ENCODE measurements at places on chromosomes 12 and 14.

DNA sequence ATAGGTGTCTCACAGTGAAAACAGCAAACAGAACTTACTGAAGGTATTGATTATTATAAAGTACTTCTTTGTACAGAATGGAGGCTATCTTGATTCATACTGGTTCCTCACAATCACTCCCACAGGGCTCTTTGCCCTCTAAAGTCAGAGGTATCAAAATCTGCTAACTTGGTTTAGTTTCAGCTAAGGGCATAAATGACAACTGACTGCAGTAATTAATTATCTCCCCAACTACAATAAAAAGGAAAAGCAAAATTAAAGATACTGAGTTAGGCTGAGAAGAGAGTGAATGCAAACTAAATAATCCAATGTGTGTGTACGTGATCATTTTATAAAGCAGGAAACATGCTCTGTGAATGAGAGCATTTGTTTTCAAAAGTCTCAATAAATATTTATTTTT, 338.7 kb downstream of the ACSS3 start:
- DNase-seq: no peak

- no peak for DNase-seq
Observed at GRCh38 chr12:91072931-91073330, 15.1 kb upstream of the KERA start.

DNA sequence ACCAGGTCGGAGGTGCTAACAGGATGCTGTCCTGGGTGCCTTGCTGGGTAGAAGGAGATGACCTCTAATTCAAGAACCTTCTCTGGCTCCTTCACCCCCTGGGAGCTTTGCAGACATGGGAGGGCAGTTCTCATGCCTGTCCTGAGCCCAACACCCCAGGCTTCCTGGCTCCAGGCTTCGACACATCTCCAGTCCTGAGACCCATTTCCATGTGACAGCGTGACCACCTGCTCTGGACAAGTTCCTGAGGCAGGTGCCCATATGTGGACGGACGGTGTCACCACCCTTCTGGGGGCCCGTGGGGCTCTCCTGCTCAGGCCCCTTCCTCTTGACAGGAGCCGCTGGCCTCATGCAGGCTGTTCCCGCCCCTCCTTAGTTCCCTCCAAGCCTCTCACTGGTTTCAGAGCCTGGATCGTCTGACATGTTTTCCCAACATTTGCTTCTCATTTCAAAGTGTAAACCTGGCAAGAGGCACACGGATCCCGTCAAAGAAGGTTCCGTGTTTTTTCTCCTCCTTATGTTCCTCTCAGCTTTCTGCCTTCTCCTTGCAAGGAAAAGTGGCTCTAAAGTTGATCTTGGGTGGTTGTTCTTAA, 291.9 kb upstream of the RTL1 start:
- DNase-seq: no peak

DNA sequence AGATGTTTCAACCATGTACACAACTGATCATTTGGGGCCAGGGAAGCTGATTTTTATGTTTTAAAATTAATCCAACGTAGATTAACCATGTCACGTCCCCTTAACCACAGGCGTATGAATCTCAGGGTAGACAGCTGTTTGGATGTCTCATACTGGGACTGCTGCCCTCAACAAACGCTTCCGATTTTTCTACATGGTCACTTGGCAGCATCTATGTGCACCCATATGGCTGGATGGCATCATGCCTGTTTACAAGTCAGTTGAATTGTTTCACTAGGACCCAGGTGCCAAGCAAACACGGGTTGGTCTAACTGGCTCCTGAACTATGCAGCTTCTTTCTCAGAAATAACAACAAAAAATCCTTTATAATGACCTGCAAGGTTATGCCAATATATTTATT, 393.8 kb downstream of the NPAS3 start:
- no peak for DNase-seq

DNA sequence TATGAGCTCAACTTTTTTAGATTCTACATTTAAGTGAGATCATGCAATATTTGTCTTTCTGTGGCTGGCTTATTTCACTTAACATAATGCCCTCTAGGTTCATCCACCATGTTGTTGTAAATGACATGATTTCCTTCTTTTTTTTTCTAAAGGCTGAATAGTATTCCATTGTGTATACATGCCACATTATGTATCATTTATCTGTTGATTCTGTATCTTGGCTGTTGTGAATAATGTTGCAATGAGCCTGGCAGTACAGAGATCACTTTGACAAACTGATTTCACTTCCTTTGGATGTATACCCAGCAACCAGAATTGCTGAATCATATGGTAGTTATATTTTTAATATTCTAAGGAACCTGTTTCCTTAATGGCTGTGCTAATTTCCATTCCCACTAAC, 19.1 kb downstream of the FBXW8 start:
- no peak for DNase-seq

GRCh38 chr12:56469007-56469930, 891 bp downstream of the SPRYD4 start:
- no peak for DNase-seq

DNA sequence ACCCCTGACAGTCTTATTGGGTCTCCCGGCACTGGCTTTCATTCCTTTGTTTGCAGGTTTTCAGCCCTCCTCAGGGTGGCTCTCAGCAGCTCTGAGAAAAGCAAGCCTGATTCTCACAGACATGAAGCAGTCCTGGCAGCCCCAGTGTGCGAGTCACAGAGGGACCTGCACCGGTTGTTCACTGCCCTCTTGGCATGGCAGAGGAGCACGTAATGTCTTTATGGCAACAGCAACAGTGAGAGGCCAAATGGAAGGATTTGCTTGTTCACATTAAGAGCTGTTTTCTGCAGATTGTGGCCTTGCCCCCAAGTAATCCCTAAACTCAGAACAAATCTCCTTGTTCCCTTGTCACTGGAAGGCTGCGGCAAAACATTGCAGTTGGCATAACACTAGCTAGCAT, 3.4 kb downstream of the KCNA5 start:
- DNase-seq: no peak

- DNase-seq: no peak
Observed at GRCh38 chr12:29148596-29148910, 525 bp upstream of the FAR2 start.

DNA sequence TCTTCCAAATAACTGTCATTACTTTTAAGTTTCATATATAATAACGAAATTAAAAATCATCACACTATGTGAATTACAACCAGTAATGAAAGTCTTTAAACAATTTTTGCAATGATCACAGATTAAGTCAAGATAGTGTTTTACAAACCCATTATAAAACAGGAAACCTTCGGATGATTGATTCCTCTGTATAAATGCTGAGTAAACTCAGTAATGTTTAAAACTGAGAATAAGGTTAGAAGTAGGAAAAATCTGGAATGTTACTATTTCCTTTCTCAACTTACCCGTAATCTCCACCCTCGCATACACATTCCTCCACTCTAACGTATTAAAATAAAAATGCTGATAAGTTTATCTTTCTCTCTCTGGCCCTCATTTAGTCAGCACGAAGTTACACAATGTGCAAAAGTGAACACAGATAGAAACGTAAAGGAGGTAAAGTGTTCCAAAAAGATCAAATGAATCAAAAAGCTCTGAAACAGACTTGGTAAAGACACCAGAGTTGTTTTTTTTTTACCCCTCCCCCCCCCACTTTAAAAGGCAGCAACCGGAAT, 1.6 kb downstream of the ZFC3H1 start:
- DNase-seq: no peak

DNA sequence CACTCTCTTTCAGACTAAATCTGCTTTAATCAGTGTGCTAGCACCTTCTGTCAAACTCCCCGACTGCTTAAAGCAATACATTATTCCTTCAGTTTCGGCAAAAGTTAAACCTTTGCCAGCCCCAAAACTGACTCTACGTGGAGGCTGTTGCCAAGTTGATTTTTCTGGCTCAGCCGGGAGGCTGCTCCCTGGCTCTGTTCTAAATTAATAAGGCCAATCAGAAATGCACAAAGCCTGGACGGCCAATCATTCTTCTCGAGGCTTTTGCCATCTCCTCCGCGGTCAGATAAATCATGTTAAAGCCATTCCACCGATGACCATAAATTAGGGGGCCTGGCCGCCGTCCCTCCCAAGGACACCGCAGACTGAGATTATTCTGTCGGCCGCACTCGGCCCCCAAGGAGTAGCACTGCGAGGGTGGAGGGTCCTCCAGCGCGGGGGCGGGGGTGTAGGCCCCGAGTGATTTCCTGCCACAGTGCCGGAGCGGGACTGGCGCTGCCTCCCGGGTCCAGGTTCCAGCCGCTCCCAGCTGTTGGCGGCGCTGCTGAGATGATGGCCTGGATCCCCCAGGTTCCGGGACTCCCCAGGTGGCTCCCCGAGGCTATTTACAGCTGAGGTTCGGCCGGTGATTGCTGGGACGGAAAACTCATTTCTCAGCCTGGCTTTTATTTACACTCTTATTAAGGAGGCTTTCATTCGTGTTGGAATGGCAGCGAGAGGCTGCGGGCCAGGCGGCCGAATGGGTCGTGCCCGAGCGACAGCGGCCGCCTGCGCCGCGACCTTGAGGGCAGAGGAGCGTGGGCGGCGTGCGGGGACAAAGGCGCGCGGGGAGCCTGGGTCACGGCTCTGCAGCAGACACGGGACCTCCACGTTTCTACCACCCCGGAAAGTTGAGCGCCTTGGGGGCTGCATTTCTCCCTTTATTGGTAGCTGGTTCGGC, 165.1 kb downstream of the MON2 start:
- DNase-seq: peak; percentile 34

- no peak for DNase-seq
Observed at GRCh38 chr12:11731042-11731357, 81.5 kb downstream of the ETV6 start.

DNA sequence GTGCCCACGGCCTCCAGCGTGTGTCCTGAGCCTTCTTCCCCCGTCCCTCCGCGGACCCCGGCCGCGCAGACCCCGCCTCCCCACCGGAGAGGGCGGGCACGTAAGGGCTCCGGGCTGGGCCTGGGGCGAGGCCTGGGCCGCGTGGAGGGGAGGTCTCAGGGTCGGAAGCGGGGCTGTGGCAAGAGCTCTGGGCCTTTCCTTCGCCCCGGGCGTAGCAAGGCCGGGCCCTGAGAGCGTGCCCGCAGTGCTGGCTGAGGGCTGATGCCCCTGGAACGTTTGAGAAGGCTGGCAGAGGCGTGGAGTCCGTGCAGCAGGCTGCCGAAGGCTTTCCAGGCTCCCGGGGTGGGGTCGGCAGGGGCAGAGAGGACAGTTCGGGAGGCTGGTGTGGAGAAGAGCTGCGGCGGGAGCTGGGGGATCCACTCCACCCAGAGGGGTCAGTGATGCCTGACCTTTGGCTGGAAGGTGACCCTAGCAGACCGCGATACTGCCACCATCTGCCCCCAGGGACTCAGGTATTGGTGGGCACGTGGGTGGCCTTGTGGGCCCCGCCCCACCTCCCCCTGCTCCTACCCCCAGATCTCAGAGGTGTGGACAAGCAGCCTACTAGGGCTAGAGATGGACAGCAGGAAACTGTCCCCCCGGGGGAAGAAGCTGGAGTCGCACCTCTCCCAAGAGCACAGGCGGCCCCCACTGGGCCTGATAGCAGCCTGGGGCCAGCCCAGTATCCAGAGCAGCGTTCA, 558 bp downstream of the TEX22 start:
- DNase-seq: no peak

DNA sequence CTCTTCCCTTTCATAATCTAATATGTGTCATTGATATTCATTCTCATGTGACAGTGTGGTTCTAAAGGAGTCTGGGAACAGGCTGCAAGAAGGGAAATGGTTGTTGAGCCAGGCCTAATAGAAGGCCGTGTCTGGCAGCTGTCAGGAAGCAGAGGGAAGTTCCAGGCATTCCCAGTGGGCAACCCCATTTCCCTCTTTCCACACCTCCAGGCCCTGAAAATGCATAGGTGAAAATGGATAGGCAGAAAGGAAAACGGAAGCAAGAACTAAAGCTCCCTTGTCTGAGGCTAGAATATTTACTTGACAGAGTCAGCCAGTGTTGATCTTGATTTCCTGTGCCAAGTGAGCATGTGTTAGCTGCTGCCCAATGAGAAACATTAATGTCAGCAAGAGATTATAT, 97.7 kb downstream of the PPM1A start:
- no peak for DNase-seq

DNA sequence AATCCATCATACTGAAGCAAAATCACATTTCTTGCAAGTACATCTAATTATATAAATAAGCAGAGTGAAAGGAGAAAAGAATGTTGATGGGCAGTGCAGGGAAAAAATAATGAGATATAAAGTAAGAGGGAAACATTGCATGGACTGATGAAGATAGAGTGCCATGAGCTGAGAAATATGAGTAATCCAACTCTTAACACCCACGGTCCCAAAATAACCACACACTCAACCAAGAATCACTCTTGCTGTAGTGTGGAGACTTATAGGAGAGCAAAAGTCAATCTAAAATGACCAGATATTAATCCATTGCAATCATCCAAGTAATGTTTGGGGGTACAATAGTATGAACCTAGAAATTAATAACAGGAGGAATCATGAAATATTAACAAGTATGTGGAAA, 40.2 kb downstream of the MYF5 start:
- no peak for DNase-seq

- DNase-seq: no peak
Observed at GRCh38 chr12:100166232-100166631, 23.6 kb upstream of the BLTP3B start.

- DNase-seq: no peak
Observed at GRCh38 chr14:89280600-89280999, 136.4 kb downstream of the FOXN3 start.

- DNase-seq: no peak
Observed at GRCh38 chr12:91224401-91224800, 41.8 kb upstream of the DCN start.

GRCh38 chr14:99257122-99257672, 14.8 kb downstream of the BCL11B start:
- no peak for DNase-seq

DNA sequence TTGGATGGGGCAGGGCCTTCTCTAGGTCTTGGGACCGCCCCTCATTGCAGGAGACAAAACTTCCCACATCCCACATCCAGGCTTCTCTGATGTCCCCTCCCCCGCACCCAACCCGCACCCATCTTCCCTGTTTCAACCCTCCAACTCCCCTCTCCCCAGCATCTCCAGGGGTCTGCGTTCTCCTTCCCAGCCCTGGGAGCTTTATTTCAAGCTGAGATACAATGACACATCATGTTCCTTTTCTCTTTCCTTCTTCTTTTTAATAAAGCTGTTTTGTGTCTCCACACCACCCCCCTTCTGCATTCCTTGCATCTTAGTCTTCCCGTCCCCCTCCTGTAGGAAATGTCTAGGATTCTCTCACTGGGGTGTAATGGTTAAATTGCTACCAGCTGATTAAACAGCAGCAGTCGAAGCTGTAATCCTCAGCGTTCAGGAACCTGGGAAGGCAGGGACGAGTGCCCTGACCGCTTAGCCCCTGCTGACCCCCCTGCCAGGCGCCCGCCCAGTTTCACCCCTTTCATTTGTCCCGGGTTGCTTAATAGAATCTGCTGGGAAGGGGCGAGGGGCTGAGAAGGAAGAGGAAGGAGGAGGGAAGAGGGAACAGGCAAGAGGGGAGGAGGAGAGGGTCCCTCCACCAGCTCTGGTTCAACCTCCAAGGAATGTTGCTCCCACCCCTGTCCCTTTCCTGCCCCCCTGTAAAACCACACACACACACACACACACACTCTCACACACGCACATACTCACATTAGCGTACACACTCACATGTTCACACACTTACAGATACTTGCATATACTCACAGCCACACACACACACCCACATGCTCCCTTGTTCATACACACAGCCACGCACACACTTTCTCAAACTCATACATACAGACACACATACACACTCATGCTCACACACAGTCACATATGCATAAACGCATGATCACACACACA, 104.5 kb upstream of the MED13L start:
- no peak for DNase-seq

- no peak for DNase-seq
Observed at GRCh38 chr14:51443195-51444018, 203.4 kb downstream of the TMX1 start.
